ENCODE measurements at places on chromosomes 1 and 21. TPM values are rescaled to one million over a fixed set of nuclear protein-coding genes. Genes with fewer than 3 reads are reported as not detected.
A peak's percentile ranks its signal among the peaks of the same experiment; 100 is the strongest.

DNA sequence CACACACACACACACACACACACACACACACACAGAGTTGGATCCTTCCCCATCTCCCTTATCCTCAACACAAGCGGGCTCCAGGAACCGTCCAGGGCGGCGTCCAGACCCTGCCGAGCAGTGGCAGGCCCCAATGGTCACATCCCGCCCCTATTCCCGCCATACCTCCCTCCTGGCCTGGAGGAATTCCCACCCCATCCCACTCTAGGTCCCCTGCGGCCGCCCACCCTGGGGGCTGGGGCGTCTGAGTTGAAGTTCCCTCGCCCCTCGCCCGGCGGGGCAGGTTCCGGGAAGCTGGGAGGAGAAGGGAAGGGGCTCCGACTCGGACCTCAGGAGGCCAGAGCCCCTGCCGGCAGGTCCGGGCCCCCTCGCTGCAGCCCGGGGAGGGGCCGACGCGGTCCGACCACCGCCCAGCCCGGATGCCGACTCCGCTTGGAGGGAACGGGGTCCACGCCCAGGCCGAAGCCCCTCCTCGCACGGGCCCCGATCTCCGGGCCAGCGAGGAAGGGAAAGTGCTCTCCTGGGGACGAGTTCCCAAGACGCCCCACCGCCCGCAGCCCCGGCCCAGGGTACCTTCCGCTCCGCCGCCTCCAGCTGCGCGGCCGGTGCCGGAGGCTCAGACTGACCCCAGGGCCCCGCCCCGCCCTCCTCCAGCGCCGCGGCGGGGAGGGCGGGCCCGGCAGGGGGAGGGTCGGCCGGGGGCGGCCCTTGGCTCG, at the start of gene RHOC:
Gene RHOC (minus strand): TSS at position 623 of the 716 bp plus-strand sequence. CDS start 3,328 bp downstream, outside the sequence.
- peaks cover 18% of the 10 kb centered on the region for H3K36me3 ChIP-seq
- peak within 1 kb of the TSS; percentile 92 for H3K27ac ChIP-seq
- H3K4me1 ChIP-seq: peaks cover 23% of the 10 kb centered on the region
- DNase-seq: peak; percentile 47

- H3K27ac ChIP-seq: no peak overlapping the region
- no peaks in the 10 kb centered on the region for H3K36me3 ChIP-seq
- DNase-seq: peak; percentile 60
- H3K4me1 ChIP-seq: peaks cover 2% of the 10 kb centered on the region
These were observed 18.9 kb downstream of the SLC16A1 start for GRCh38 chr1:112937070-112937469.

DNA sequence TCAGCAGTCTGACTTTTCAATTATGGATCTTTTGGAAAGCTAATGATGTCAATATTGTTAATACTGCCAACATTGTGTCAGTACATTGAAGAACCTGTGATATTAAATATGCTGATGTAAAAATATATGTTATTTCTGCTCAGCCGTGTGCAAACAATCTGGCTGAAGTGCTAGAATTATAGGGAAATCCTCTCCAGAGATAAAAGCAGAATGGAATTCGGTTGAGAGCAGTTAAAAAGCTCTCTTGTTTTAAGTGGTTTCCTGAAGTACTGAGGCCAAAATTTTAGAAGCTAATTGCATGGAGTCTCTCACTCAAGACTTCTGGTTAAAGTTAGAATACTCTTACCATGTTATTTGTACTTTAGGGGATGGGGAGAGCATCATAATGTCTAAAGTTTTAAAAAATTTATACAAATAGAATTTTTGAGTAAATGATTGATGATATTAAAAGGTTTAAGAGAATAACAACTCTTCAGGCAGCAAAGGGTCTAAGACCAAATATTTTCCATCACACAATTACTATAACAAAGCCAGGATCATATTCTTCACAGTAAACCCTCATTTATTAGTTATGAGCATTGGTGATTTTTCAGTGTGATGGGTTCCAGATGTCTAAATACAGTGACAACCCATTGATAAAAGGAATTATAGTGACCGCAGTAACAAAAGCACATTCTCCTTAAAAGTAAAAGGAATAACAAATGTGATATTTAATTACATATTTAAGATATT, 834.2 kb upstream of the CXADR start:
- no peak overlapping the region for H3K27ac ChIP-seq
- no peaks in the 10 kb centered on the region for H3K36me3 ChIP-seq
- no peak for DNase-seq
- no peak overlapping the region for H3K4me3 ChIP-seq
- H3K27me3 ChIP-seq: no peaks in the 10 kb centered on the region

- no peaks in the 10 kb centered on the region for H3K36me3 ChIP-seq
- H3K27ac ChIP-seq: peak overlapping the region; percentile 88
- H3K27me3 ChIP-seq: no peaks in the 10 kb centered on the region
These were observed 54.3 kb upstream of the TARBP1 start for GRCh38 chr1:234533034-234533891.

Gene CELA3A
- total RNA-seq: not detected

DNA sequence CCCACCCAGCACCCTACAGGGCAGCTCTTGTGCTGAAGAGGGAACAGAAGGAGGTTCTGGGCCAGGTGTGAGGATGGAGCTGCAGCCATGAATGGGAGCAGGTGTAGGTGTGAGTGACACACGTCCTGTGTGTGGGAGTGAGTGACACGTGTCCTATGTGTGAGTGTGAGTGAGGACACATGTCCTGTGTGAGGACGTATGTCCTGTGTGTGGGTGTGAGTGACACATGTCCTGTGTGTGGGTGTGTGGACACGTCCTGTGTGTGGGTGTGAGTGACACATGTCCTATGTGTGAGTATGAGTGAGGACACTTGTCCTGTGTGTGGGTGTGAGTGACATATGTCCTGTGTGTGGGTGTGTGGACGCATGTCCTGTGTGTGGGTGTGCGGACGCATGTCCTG, 26.4 kb downstream of the MEGF6 start:
- no peaks in the 10 kb centered on the region for H3K36me3 ChIP-seq
- H3K4me3 ChIP-seq: no peak overlapping the region
- H3K27ac ChIP-seq: no peak overlapping the region
- H3K4me1 ChIP-seq: no peaks in the 10 kb centered on the region

- H3K36me3 ChIP-seq: no peaks in the 10 kb centered on the region
- DNase-seq: no peak
- no peak overlapping the region for H3K4me3 ChIP-seq
- H3K27ac ChIP-seq: no peak overlapping the region
- no peaks in the 10 kb centered on the region for H3K4me1 ChIP-seq
These were observed 307.7 kb downstream of the SIPA1L2 start for GRCh38 chr1:232322162-232322734.

DNA sequence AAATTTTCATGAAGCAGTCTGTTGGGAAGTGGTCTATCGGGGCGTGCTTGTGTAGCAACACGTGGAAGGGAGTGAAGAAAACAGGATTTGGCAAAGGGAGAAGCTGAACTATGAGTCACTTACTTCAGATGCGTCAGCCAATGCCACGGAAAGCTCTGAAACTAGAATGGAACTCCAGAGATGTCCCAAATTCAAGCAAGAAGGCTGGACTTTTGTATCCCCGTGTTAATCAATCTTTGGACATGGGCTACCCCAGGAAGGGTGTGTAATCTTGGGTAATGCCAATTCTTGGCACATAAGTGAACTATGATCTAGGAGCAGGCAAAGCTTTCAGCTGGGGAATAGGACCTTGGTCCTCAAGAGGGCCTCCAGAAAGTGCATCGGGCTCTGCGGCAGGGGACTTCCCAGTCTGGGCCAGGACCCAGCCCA, 102.6 kb downstream of the ADSS2 start:
- H3K36me3 ChIP-seq: no peaks in the 10 kb centered on the region
- DNase-seq: peak; percentile 93
- H3K4me1 ChIP-seq: peaks cover 13% of the 10 kb centered on the region
- H3K4me3 ChIP-seq: no peak overlapping the region
- H3K27me3 ChIP-seq: no peaks in the 10 kb centered on the region
- H3K27ac ChIP-seq: peak overlapping the region; percentile 68

DNA sequence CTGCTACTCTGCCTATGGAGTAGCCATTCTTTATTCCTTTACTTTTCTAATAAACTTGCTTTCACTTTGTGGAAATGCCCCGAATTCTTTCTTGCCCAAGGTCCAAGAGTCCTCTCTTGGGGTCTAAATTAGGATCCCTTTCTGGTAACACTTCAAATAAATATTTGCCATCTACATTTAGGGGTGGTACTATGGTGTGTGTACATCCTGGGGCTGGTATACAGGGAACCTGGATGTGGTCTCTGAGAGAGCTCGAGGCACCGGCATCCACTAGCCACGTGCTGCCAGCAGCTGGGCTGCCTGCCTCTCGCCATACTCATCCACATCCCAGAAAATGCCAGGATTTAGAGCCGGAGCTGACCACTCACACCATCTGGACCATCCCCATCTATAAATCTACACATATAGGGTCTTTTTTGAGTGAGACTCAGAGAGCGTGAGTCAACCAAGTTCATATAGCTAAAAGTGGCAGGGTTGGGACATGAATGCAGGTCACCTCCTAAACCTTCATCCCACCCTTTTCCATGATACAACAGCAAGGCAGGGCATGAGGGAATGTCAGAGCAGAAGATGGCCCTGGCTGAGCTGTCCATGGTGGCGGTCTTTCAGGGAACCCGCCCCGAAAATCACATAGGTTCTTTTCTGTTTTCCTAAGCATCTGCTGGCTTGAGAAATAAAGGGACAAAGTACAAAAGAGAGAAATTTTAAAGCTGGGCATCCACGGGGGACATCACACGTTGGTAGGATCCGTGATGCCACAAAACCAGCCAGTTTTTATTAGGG, 76.6 kb upstream of the F3 start:
- DNase-seq: no peak
- H3K27me3 ChIP-seq: no peaks in the 10 kb centered on the region
- no peaks in the 10 kb centered on the region for H3K36me3 ChIP-seq
- H3K27ac ChIP-seq: no peak overlapping the region
- H3K4me1 ChIP-seq: peaks cover 5% of the 10 kb centered on the region

DNA sequence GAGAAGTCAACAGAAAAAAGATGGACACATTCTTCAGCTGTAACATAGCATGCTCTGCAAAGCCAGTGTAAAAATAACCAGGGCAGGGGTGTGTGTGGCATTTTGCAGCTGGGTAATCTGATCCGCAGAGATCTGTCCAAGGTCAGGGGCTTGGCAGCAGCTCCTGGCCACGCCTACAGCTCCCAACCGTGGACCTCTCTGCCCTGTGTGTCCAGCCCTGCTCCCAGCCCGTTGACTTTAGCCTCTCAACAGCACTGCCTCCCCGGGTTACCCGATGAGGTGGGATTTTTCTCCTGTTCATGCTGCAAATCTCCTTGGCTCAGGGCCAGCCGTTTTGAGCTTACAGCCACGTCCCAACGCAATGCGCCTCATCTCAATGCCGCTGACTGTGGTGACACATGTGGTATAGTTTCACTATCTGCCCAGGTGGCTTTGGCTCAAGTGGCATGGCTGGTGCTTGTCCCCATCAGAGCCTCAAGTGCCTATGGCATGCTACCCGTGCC, 68.1 kb downstream of the VWA5B1 start:
- no peaks in the 10 kb centered on the region for H3K36me3 ChIP-seq
- no peak overlapping the region for H3K4me3 ChIP-seq

- no peak overlapping the region for H3K4me3 ChIP-seq
- no peaks in the 10 kb centered on the region for H3K27me3 ChIP-seq
- H3K4me1 ChIP-seq: no peaks in the 10 kb centered on the region
- H3K36me3 ChIP-seq: no peaks in the 10 kb centered on the region
- no peak for DNase-seq
- no peak overlapping the region for H3K27ac ChIP-seq
These were observed 22.4 kb downstream of the PROX1 start for GRCh38 chr1:214010197-214010573.

GRCh38 chr1:193709607-193710006, 523.2 kb upstream of the B3GALT2 start:
- H3K4me3 ChIP-seq: no peak overlapping the region
- no peak overlapping the region for H3K27ac ChIP-seq
- H3K27me3 ChIP-seq: no peaks in the 10 kb centered on the region
- DNase-seq: no peak
- no peaks in the 10 kb centered on the region for H3K36me3 ChIP-seq

Gene FCAMR
- total RNA-seq: not detected

Gene LAMC2
- 2.8 TPM for total RNA-seq

Gene LRRC53
- total RNA-seq: not detected

- H3K27me3 ChIP-seq: no peaks in the 10 kb centered on the region
- no peak for DNase-seq
- no peak overlapping the region for H3K27ac ChIP-seq
- no peaks in the 10 kb centered on the region for H3K4me1 ChIP-seq
- no peak overlapping the region for H3K4me3 ChIP-seq
These were observed 54.2 kb downstream of the DRAM2 start for GRCh38 chr1:111085676-111086075.

Gene CFAP141
- total RNA-seq: not detected

- H3K36me3 ChIP-seq: no peaks in the 10 kb centered on the region
- H3K4me1 ChIP-seq: no peaks in the 10 kb centered on the region
- no peaks in the 10 kb centered on the region for H3K27me3 ChIP-seq
- no peak for DNase-seq
These were observed 165.9 kb downstream of the KCNT2 start for GRCh38 chr1:196442366-196442765.

GRCh38 chr1:225851805-225852204, 30.4 kb downstream of the TMEM63A start:
- no peak overlapping the region for H3K4me3 ChIP-seq
- no peak for DNase-seq
- H3K27ac ChIP-seq: no peak overlapping the region
- peaks cover 11% of the 10 kb centered on the region for H3K36me3 ChIP-seq

- no peaks in the 10 kb centered on the region for H3K27me3 ChIP-seq
- peak; percentile 12 for DNase-seq
- no peaks in the 10 kb centered on the region for H3K4me1 ChIP-seq
- H3K36me3 ChIP-seq: no peaks in the 10 kb centered on the region
- H3K4me3 ChIP-seq: no peak overlapping the region
These were observed 70.0 kb upstream of the KIAA1614 start for GRCh38 chr1:180842491-180843275.

DNA sequence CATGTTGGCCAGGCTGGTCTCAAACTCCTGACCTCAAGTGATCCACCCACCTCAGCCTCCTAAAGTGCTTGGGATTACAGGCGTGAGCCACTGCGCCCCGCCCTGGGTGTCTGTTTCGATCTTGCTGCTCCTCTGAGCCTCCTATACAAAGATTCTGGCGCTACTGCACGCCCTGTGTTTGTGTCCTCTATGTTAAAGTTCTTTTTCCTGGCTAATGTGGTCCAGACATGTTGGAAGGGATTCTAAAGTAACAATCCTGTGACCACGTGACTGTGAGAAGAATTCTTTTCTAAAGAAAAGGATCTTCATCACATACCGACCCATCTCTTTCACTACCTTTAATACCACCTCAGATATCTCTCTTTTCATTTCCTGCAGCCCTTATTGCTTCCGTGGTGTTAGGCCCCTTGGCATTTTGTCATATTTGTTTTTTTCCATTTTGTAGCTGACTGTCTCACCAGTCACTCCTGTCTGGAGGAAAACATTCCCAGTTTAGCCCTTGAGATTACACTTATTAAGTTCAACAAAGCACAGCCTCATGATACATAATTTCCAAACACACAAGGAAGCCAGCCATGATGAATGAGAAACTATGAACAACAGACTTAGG, 27.2 kb upstream of the ENO1 start:
- H3K27me3 ChIP-seq: no peaks in the 10 kb centered on the region
- H3K36me3 ChIP-seq: no peaks in the 10 kb centered on the region
- no peak overlapping the region for H3K27ac ChIP-seq
- H3K4me3 ChIP-seq: no peak overlapping the region
- H3K4me1 ChIP-seq: peaks cover 15% of the 10 kb centered on the region

All from fibroblast of lung (primary cell).